Prostate gland (tissue), 2 donors: ENCODE measurements at places on chromosomes 13 and 19. TPM values are rescaled to one million over a fixed set of nuclear protein-coding genes. Genes with fewer than 3 reads are reported as not detected.

ZNF723 gene
- not detected for total RNA-seq

CNFN gene
- total RNA-seq: 3.4 TPM

RETN gene
- total RNA-seq: not detected

ZNF350 gene
- 34.6 TPM for total RNA-seq

TMEM150B gene
- total RNA-seq: not detected

GRCh38 chr19:4390567-4391305, 9.6 kb downstream of the SH3GL1 start:
- peak; percentile 44 for DNase-seq

GRCh38 chr19:52533901-52534300, 6.4 kb downstream of the ZNF808 start:
- no peak for DNase-seq

GRCh38 chr19:41324231-41324702, 14.3 kb downstream of the CCDC97 start:
- DNase-seq: no peak

GRCh38 chr19:49327878-49328544, 3.0 kb upstream of the SLC6A16 start:
- DNase-seq: no peak

DNA sequence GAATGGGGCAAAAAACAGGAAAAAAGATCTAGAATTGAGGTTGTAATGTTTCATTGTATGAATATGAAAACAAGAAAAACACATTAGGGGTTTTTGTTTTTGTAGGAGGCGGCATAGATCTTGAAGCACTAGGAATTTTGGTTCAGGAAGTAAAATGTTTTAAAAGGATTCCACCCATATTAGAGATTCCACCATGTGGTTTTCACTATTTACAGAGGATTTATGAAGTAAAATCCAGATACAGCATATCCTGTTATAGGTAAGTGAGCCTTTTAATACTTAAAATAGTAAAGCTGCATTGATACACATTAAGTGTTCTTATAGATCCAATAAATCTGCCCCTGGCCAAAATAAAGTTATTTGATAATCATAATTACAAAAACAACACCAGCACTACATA, 61.4 kb downstream of the MICU2 start:
- DNase-seq: no peak

DNA sequence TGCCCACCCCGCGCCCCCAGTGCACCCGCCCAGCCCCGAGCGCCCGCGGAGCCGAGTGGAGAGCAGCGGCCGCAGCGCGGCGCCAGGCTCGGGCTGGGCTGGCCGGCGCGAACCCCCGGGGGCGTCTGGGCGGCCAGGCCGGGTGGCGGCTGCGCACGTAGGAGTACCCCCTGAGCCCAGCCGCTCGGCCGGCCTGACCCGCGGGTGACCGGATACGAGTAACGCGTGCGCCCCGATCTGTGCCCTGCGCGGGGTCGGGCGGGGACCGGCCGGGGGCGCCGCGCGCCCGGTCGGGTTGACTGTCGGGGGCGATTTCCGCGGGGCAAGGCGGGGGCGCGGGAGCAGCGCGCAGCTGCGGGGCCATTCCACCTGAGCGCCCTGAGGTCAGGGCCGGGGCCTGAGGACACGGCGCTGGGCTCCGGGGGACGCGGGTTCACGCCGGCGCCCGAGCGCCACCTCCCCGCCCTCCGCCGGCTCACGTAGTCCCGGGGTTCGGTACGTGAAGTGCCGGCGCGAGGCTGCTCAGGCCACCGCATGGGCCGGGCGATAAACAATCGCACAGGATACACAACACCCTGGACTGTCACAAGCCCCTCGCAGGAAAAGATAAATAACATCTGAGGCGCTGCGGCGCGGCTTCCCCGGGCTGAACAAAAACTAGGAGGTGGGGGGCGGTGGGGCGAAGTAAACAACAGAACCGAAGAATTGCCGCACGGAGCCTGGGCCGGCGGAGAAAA, 37.6 kb upstream of the FLT1 start:
- no peak for DNase-seq

- DNase-seq: no peak
These were observed 40.2 kb upstream of the IGSF23 start for GRCh38 chr19:44573183-44573582.

DNA sequence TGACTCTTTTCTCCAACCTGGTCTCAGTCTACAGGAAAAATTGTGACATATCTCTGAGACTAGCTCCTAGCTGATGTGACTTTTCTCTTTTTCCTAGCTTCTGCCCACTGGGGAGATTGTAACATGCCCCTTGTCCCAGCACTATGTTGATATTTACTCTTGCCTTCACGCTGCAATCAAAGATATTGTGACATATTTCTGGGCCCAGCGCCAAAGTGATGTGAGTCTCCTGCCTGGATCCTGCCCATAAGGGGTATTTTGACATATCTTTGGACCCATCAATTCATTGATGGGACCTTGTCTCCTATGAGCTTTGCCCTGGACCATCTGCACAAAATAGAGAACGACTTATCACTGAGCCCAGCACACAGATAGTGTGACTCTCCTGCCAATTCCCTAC, 41.1 kb downstream of the ZNF729 start:
- no peak for DNase-seq

- no peak for DNase-seq
These were observed 4.4 kb downstream of the FOXO1 start for GRCh38 chr13:40661875-40662665.

DNA sequence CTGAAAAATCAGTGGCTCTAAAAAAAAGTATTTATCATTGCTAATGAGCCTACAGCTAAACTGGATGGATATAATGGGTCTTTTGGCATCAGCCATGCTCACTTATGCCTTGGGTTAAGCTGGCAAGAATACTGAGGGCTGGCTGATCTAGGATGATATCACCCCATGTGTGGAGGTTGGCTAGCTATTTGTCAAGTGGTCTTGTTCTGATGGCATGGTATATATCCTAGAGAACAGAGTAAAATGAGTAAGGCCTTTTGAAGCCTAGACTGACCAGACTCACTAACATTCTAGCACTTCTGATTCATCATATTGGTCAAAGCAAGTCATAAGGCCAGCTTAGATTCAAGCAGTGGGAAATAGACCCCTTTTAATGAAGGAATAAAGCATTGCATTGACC, 383.0 kb downstream of the SLITRK1 start:
- no peak for DNase-seq

GRCh38 chr13:67464154-67464553, 234.0 kb upstream of the PCDH9 start:
- DNase-seq: no peak

- DNase-seq: no peak
These were observed 120.2 kb downstream of the AKAP11 start for GRCh38 chr13:42392180-42392579.

- no peak for DNase-seq
These were observed 63.4 kb downstream of the INSR start for GRCh38 chr19:7230826-7231225.

DNA sequence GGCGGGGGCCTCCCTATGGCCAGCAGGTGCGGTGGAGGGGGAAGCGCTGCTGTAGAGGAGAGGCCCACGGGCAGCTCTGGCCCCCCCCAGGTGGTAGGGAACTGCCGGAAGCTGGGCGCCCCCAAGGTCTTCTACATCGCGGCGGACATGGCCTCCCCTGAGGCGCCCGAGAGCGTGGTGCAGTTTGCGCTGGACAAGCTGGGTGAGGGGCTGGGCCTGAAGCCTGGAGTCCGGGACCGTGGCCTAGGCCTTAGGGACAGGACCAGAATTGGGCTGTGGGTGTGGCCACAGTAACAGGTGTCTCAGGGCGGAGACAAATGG, 3.8 kb upstream of the RPL36 start:
- no peak for DNase-seq

DNA sequence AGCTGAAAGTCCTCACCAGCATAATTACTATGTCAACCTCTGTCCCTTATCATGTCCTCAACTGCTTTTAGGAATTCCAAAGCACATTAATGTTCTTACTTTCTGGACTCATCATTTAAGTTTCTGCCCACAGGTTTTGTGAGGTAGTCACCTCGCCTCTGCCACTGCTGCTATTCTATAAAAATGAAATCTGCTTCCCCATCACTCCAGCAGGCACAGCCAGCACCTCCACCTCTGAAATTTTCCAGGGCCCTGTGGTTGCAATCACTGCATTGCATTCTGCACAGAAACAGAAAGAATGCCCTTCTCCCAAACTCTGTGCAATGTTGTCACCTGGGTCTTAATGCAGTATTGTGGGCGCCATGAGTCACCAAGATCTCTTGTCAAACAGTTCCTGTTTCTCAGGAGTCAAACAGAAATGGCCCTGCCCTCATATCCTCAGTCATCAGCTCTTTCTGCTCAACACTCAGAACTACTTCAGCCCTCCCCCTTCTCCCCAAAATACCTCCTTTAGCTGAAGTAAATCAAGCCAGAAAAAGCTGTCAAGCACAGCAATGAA, 529.2 kb upstream of the NBEA start:
- no peak for DNase-seq

GRCh38 chr13:33351319-33351718, 65.8 kb upstream of the STARD13 start:
- DNase-seq: no peak

DNA sequence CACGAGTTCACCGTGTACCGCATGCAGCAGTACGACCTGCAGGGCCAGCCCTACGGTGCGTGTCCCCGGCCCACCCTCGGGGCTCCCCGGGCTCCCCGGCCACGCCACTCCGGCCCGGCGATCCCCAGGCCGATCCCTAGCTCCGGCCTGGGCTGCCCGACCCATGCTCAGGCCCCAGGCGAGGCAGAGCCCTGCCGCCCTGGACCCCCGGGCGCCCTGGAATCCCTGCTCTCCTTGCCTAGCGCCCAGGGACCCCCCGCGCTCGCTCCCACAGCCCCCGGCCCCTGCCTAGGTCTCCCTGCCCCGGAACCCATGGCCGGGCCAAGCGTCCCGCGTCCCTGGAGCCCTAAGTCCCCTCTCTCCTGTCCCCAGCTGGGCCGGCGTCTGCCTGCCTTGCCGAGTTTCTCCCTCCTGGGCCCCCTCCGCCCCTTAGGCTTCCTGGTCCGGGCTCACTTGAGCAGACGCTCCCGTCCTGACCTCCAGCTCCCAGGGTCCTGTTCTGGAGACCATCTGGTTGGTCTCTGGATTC, 494 bp downstream of the NCLN start:
- DNase-seq: no peak
